ENCODE measurements at places on chromosomes 6 and 20.

- no peak for DNase-seq
These were observed 441.1 kb upstream of the JARID2 start for GRCh38 chr6:14804785-14805210.

GRCh38 chr6:144335914-144336313, 50.8 kb downstream of the UTRN start:
- DNase-seq = no peak

GRCh38 chr6:8420031-8420588, 15.2 kb downstream of the SLC35B3 start:
- DNase-seq = no peak

DNA sequence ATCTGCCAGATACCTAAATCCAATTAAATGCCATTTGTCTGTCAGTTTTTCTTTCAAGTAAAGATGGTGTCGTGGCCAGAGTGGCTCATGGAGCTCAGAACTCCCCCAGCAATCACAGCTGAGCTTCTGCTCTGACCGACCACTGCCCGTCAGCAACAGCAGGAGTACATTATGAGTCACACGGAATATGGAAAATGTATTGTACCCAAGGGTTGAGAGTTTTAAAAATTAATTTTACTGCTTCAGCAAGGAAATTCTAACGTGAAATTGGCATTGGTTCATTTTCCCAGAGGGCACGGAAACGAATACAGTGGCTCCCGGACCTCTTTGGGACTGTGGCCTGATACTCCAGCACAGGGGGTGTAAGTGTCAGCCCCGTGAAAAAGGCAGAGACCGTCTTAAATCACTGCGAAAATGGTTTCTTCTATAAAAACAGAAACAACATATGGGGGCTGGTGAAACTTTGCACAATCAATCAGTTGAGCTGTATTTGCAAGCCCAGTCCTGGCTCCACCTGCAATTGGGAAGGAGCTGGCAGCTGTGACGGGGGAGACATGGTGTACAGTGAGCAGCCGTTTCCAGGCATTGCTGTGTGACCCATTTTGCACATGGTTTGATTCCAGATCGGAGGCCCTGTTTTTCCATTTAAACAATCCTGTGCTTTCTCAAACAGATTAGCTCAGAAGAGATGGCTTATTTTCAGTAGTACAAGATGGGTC, 12.8 kb downstream of the NPEPL1 start:
- peak; percentile 2 for DNase-seq

- no peak for DNase-seq
These were observed 362.1 kb downstream of the PHF3 start for GRCh38 chr6:63997734-63998133.

- no peak for DNase-seq
These were observed 292.5 kb upstream of the STXBP5 start for GRCh38 chr6:146911635-146912215.
